ENCODE measurements at places on chromosomes 4 and X.

- no peak for DNase-seq
Observed at GRCh38 chr4:17068392-17068791, 169.9 kb upstream of the LDB2 start.

GRCh38 chr4:19531906-19532848, 719.5 kb upstream of the SLIT2 start:
- DNase-seq, result no peak

DNA sequence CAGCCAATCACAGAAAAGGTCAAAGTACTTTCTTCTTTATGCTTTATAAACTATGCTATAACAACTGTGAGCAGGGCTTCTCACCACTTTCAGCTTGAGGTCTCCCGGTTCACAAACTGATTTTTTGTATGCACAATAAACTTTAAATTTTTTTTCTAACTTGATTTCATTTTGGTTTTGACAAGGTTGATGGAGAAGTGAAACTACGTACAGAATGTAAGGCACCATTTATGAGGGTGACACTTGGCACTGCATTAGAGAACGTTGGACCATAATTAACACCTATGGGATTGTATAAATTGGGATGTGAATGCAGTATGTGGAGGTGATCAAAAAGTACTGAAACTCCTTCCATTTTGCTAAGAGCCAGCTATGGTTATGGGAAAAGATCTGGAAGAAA, 857.9 kb upstream of the HTR2C start:
- no peak for DNase-seq

DNA sequence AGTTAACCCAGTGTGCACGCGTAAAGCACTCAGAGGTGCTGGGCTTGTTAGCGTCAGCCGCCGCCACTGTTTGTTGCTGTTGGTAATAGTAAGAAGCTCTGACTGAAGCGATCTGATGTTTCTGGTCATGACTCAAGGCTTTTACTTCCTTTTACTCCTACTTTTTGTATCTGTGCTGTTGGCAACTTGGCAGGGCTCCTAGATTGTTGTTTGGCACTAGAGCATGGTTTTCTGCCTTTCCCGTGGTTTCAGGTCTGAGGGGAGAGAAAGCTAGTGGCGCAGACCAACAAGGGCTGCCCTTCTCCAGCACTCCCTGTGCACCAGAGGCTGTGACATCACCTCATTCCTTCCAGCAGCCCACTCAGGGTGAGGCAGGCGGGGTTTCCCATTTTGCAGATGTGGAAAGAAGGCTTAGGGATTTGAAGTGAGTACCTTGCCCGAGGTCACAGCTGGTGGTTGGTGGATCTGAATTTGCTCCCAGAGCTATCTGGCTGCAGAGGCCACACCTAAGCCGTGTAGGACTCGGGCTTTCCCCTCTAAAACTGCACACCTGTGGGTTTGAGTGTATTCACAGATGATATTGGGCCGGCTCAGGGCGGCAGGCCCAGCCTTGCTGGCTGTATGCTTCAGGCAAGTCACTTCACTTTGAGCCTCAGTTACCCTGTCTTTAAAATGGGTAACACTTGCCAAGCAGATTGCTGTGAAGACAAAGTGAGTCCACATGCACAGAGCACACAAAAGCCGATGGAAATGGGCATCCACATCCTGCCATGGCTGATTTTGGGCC, 51.2 kb upstream of the TADA2B start:
- DNase-seq, result no peak

- peak; percentile 67 for DNase-seq
Observed at GRCh38 chr4:184475096-184475461, 729 bp upstream of the IRF2 start.

DNA sequence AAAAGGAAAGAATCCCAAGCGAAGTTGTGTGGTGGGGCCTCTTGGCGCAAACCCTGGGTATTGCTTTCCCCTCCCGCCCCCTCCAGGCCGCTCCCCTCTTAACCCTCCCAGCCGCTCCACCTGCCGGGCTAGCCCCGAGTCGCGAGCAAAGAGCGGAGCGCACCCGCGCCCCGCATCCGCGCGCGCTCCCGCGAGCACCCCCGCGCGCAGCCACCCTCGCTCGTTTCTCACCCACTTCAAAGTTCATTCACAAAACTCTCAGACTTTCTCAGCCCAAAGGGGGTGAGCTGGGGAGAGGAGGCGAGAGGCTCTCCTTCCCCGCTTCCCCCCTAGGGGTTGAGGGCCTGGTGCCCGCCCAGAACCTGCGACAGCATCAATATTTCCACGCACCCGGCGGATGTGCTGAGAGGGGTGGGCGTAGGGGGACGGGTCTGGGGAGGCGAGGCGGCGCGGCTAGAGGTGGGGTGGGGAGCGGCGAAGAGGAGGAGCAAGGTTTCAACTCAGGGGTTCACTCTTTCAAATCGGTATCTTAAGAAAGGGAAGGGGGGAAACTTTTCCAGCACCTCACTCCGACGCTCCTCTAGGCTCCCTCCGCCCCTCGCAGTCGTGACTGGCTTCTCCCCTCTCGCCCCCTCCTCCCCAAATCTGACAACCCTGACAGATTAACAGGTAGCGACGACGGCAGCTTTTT, 1.8 kb downstream of the MAML3 start:
- peak; percentile 69 for DNase-seq

DNA sequence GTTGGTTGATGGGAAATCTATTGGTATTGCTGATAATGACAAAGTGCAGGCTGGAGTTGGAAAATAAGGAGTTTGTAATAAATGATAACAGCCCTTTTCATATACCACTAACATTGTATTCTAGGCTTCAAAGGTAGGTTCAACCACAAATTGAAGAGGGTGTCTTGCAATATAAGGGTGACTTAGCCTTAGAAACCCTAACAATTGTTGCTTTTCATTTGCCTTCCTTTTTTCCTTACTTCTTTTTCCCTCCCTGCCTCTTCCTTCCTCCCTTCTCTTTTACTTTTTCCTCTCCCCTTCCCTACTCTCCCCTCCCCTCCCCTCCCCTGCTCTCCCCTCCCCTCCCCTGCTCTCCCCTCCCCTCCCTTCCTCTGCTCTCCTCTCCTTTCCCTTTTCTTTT, 10.9 kb upstream of the AGA start:
- no peak for DNase-seq

All from activated CD4-positive, CD25-positive, alpha-beta regulatory T cell treated with anti-CD3 and anti-CD28 coated beads, Interleukin-2, amount 50 U/mL, for 72 hours (primary cell).